ENCODE measurements at places on chromosomes 7 and 10.

GRCh38 chr10:26857991-26858706, 2.6 kb downstream of the ABI1 start:
- DNase-seq: no peak

DNA sequence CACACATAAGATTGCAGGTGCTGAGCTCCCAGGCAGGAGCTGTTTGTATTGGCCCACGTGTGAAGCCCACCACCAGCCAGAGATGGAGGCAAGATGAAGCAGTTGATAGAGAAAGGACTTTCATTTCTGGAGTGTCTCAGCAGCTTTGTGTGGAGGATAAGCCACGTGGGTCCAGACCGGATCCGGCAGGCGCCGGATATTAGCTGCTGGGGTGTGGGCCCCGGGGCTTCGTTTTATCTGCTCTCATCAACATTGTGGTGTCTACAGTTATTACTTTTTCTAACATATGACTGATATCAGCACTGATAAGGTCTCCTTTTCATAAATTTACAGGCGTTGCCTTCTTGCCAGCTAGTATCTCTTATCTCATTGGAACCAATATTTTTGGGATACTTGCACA, 25.5 kb downstream of the SLC18A2 start:
- DNase-seq: no peak

DNA sequence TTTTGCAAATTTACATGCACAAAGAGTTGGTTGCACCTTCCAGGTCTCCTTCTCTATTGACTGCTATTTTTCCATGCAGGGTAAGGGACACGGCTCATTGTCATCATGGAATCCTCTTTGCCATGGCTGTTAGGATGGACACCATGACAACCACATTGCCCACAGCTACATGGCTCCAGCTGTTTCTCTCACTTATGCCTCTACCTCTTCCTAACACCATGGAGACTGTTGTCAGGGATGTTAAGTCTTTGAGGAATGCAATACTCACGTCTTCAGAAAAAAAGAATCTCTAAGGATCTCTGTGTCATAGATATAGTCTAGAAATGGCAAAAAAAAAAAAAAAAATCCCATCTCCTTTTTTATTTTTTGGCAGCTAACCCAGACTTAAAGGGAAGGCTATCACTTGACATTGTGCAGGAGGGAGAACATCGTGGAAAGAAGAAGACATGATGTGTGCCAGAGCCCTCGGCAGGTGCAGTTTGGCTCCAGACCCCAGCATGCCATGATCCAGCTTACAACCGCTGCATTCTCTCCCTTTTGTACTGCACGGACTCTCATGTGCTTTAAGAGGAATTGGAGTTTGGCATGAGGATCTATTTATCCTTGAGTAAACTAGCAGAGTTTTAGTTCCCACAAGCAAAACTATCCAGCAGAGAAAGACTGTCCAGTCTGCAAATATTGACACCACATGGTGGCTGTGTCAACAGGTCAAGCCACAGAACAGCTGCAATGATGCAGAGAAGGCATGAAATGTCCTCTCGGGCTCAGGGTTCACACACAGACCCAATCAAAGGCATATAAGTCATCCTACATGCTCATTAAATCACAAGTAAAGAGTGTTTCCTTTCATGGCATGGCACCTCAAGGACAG, 70.8 kb downstream of the FRMD4A start:
- DNase-seq: no peak

DNA sequence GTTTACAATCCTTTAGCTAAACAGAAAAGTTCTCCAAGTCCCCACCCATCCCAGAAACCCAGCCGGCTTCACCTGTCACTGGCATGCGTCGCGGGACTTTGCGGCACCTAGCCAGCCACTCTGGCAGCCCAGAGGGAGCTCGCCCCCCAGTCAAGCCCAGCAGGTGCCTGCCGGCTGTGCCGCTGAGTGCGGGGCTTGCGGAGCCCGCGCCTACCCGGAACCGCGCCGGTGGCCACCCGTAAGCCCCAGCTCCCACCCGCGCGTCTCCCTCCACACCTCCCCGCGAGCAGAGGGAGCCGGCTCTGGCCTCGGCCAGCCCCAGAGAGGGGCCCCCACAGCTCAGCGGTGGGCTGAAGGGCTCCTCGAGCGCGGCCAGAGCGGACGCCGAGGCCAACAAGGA, 446.1 kb downstream of the GRM8 start:
- no peak for DNase-seq

DNA sequence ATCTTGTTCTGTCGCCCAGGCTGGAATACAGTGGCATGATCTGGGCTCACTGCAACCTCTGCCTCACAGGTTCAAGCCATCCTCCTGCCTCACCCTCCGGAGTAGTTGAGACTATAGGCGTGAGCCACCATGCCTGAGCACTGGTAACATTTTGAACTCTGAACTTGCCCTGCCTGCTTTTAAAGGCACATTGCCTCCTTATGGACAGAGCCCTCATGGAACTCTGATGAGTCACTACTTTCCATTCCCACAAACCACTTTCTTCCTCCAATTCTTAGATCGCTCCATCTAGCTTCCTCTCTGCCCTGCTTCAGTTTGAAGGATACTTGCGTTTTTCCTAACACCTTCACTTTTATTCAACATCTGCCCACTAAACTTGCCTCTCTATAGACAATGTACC, 38.1 kb downstream of the PRPS1L1 start:
- DNase-seq: no peak

DNA sequence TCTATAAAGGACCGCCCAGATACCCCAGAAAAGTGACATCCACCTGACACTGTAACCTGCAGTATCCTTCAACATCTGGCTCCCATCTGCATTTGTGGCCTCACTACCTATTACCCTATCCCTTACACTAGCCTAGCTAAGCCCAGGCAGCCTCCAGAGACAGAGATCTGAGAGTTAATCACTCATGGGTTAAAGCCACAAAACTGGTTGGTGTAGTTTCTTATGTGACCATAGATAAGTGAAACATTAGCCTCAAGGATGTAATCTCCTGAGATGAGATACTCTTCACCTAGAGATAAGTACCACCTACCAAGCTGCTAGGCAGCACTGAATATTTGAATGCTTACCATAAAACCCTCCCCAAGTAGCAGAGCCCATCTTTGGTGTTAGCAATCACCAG, 35.4 kb downstream of the CTTNBP2 start:
- DNase-seq: no peak

- DNase-seq: no peak
Observed at GRCh38 chr7:46233585-46234329, 312.7 kb upstream of the IGFBP3 start.

DNA sequence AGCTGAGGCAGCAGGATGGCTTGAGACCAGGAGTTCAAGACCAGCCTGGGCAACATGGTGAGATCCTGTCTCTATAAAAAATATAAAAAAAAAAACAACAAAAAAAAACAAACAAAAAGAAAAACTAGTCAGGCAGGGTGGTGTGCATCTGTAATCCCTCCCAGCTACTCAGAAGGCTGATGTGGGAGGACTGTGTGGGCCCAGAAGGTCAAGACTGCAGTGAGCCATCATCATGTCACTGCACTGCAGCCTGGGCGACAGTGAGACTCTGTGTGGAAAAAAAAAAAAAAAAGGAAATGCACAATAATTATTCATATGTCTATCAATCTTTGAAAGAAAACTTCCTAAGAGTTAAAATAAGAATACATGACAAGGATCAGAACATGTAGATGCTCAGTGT, 178.3 kb downstream of the SEM1 start:
- DNase-seq: no peak

DNA sequence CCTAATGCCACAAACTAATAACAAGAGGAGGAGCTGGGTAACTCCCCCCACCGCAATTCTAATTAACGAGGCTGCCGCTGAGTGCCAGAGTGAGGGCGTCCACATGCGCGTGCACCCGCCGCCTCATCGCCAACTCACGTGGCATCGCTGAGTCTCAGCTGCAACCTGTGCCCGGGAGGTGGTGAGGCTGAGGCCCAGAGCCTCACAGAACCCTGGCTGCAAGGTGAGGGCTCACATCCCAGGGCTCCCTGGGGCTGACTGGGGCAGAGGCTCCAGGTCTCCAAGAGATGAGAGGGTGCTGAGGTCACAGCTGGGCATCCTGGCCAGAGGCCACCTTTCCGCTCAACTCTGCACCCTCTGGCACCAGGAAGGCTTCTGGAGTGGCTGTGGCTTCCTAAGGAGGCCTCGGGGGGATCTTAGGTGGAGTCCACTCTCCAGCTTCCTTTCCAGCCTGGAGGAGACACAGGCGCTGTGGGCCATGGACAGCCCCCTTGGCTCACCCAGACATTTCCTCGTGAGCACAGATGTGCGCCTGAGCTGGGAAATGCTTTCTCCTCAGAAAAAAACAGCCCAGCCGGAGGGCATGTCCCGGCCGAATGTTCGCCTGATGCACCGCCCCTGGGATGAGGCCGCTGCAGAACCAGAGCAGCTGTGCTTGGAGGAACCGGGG, 242.6 kb downstream of the MAD1L1 start:
- DNase-seq: no peak

DNA sequence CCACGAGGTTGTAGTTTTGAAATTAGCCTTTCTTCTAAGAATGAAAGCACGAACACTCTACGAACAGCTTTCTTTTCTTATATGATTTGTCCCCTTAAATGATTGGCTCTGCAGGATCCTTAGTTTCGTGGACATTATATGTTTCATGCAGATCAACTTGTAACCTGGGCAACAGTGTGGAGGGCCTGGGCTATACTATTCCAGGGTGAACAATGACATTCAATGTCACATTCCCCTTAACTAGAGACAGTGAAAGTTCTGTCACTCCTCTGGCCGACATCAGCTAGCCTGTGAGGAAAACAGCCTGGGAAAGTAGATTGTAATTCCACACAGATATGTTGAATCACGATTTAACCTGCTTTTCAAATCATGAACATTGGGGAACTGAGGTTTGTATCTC, 23.4 kb downstream of the TAS2R16 start:
- DNase-seq: no peak

DNA sequence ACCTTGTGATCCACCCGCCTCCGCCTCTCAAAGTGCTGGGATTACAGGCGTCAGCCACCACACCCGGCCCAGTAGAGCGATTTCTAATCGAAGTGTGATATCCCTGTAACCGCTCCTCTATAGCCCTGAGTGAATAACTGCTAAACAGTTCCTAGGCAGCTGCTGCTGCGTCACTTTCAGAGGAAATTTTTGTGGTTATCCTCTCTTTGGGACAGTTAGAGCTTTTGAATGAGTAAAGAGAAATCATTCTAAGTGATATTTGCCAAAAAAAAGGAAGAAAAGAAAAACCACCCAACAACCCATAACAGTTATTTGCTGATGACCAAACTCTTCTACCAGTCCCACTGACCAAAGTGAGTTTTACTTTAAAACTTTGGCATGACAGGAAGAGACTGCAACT, 59.9 kb downstream of the MKX start:
- no peak for DNase-seq

- DNase-seq: no peak
Observed at GRCh38 chr7:24701261-24702235, 55.7 kb downstream of the GSDME start.

GRCh38 chr10:74916283-74916682, 89.9 kb downstream of the KAT6B start:
- DNase-seq: no peak

DNA sequence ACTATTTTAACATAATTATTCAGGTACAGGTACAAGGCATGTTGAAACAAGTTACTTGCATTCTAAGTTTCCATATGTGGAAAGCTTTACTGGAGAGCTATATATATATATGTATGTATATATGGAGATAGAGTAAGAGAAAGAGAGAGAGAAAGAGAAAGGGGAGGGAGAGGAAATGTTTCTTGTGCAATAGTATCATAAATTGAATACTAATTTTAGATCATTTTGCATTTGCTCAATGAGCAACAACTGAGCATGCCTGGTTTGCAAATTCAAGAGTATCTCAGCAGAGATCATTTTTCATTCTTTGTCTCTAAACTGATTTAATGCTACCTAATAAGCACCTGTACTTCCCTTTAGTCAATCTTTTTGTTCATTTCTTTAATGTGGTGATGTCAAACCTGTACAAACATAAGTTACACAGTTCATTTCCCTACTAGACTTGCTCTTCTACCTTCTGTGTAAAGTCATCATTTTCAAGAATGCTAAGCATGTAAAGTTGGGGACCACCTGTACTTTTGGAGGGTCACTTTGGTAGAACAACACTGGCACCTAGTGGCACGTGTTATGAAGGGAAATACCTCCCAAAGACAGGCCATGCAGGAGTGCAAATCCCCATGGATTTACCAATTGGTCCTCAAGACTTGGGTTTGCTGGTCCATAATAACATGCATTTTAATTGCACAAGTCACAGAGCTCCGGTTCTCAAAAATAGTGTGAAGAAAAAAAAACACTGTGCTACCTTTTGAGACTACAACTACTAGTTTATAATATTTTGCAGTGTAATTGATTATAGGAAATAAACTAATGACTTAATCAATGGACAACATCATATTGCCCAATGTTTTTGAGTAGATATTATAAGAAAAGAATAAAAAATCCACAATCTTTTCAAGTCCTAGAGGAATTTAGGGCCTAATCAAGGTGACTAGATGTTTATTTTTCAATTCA, 431.2 kb upstream of the IGFBP3 start:
- no peak for DNase-seq

DNA sequence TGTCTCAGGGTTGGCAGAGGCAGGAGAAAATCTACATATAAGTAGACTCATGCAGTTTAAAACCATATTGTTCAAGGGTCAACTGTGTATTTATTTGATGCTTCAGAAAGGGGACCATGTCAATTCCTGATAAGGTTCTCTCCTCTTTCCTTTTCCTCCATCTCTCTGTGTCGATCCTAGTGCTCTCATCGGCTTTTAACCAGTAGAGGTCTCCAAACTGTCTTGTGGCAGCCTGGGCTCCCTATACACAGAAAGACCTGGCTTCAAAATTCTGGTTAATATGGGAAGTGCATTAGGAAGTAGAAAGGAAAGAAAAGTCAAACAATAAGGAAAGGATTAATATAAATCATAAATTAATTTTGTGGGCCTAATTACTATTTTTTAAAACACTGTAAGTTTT, 304.4 kb upstream of the C7orf33 start:
- no peak for DNase-seq

DNA sequence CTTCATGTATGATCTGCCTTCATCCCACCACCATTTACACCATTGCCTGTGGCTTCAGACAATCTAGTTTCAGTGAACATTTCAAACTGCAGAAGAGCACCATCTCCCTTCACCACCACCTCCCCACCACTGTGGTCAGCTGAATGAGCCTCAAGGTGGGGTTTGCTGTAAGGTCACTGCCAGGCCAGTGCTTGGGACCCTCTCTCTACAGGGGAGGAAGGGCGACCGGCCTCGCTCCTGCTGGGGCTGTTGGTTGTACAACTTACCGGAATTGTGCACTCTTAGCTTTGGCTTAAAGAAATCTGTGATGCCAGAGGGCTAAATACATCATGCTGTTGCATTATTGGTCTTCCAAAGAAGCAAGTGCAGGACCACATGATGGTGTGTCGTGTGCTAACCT, 26.6 kb downstream of the PFKP start:
- no peak for DNase-seq

- no peak for DNase-seq
Observed at GRCh38 chr10:14621037-14621436, 153.7 kb downstream of the FAM107B start.

GRCh38 chr7:102421706-102422240, 11.6 kb upstream of the ORAI2 start:
- no peak for DNase-seq

- DNase-seq: no peak
Observed at GRCh38 chr10:36457751-36458150, 667.6 kb upstream of the ANKRD30A start.

- DNase-seq: no peak
Observed at GRCh38 chr10:16441173-16441840, 4.5 kb downstream of the PTER start.

- DNase-seq: no peak
Observed at GRCh38 chr10:106387063-106387462, 777.4 kb downstream of the SORCS1 start.

- DNase-seq: no peak
Observed at GRCh38 chr10:100349087-100349486, 2.1 kb downstream of the SCD start.

- DNase-seq: no peak
Observed at GRCh38 chr7:141550386-141551093, 670 bp upstream of the AGK start.
